ENCODE measurements at places on chromosomes 6 and 20.
A peak's percentile ranks its signal among the peaks of the same experiment; 100 is the strongest.

GRCh38 chr6:162154930-162155329 is 572.6 kb downstream of the PRKN start:
- no peak for DNase-seq

DNA sequence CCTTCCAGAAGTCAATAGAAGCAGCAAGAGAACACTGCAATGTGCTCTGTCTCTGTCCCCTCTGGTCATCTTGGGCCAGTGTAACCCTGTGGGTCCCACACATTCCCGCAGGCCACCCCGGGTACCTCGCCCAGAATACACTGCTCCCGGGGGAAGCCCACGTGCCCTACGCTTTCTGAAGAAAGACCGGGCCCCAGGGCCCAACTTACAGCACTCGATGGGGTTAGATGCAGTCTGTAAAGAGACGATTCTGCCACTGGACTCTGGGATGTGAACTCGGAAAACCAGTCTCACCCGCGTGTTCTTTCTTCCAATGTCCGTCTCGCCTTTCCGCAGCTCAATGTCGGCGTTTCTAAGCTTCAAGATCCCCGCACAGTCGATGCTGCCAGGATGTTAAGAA is 68.7 kb downstream of the NFATC2 start:
- no peak for DNase-seq

DNA sequence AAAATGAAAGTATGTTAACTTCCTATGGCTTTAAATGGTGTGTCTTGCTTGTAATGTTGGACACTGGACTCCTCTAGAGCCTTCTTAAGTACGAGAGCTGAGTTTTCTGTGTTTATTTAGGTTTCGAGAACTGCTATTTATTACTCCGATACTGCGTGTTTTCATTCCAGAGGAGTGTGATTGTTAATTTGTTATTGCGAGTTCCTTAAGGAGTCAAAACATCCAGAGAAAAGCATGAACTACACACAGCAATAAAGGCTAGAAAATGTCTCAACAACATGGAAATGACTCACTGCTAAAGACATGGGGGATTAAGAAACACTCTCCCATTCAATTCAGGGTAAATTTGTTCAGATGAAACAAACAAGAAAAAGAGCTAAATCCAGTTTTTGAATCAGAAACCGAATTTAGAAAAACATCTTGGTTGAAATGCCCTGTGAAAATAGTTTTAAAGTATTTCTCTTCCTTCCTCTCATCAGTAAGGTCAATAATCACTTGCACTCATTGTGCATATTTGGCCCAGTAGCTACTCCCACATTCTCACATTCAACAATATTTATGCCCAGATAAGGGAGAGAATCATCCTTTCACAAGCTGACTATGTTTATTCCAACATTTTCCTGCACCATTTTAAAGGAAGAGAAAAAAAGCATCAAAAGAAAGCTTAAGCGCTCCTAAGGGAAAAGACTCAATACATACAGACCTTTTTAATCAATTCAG is 36.0 kb downstream of the ATXN1 start:
- no peak for DNase-seq

DNA sequence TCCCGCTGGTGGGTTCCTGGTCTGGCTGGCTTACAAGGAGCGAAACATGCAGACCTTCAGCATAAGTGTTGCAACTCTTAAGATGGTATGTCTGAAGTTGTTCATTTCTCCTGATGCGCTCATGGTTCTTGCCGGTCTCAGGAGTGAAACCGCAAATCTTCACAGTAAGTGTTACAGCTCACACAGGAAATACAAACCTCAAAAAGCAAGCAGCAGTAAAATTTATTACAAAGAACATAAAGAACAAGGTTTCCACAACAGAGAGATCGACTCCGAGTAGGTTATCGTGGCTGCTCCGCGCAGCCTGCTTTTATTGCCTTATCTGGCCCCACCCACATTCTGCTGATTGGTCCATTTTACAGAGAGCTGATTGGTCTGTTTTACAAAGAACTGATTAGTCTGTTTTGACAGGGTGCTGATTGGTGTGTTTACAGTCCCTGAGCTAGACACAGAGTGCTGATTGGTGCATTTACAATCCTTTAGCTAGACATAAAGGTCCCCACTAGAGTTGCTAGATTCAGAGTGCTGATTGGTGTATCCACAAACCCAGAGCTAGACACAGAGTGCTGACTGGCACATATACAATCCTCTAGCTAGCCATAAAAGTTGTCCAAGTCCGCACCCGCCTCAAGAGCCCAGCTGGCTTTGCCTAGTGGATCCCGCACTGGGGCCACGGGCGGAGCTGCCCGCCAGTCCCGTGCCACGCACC is 39.2 kb downstream of the TRIM27 start:
- DNase-seq, result peak; percentile 77

DNA sequence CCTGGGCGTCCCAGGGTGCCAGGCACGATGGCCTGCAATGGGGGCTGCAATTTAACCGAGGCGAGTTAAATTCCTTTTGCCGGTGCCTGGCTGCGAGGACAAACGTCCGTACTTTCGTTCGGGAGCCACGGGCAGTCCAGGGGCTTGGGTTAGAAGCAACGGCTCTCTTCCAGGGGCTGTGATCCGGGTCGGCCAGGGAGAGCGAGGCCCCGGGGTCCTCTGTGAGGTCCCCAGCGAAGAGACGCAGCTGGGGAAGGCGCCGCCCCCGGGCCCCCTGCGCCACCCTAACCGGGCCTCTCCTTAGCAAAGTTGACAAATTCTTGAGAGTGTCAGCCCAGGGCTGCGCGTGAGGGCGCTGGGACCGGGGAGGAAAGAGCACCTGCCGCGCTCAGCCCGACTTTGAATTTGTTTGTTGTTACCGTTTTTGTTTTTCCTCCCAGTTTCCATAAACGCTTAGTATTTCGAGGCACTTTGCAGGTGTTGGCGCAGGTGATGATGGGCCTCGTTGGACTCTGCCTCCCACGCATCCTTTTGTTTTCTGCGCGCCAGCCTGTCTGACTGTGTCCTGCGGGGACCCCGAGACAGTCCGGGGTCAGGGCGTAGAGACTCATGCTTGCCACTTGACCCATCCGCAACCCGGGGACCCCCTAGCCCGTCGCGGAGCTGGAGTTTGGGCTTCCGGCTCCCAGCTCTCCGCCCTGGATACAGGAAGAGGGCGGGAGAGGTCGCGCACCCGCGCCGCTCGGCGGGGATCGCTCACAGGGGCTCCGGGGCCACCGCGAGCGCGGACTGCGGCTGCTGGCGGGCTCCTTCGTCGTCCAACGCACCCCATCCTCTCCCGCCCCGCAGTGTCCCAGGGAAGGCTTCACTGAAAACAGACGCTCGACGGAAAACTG is 5.8 kb downstream of the OLIG3 start:
- no peak for DNase-seq

DNA sequence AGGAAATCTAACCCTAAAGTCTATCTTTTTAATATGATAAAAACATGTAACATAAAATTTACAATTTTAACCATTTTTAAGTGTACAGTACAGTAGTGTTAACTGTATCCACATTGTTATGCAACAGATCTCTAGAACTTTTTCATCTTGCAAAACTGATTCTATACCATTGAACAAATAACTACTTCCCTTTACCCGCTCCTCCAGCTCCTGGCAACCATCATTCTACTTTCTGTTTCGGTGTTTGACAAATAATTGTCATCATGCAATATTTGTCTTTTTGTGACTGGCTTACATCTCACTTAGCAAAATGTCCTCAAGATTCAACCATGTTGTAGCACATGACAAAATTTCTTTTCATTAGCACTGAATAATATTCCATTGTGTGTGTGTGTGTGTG is 203.2 kb downstream of the SIM1 start:
- no peak for DNase-seq

DNA sequence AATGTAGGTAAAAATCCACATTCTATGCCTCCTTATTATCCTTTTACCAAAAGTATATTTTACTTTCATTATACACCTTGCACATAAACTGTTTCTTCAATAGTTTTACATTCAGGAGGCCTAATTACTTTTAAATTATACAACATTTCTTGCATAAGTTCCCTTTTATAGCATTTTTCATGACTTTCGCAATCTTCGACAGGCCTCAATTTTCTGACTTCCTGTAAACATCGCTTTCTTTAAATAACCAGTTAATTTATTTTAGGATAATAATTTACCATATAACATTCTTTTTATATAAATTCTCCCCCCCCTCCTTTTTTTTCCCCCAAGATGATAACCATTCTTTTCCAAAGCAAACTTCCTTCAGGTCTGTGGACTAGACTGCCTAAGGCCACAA is 9.2 kb downstream of the SLC35A1 start:
- no peak for DNase-seq

DNA sequence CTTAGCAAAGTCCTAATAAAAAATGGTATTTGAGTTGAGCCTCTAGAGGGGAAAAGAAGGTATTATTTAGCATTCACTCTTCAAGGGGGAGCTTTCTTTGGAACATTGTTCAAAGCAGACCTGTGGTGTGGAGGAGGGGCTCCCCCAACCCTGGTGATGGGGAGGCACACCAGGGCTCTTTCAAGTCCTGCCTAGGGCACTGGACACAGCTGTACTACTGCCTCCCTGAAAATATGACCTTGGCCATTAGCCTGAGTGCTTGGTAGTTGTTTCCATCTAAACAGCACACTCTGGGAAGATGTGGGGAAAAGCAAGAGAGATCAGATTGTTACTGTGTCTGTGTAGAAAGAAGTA is 215.1 kb upstream of the CNR1 start:
- no peak for DNase-seq

DNA sequence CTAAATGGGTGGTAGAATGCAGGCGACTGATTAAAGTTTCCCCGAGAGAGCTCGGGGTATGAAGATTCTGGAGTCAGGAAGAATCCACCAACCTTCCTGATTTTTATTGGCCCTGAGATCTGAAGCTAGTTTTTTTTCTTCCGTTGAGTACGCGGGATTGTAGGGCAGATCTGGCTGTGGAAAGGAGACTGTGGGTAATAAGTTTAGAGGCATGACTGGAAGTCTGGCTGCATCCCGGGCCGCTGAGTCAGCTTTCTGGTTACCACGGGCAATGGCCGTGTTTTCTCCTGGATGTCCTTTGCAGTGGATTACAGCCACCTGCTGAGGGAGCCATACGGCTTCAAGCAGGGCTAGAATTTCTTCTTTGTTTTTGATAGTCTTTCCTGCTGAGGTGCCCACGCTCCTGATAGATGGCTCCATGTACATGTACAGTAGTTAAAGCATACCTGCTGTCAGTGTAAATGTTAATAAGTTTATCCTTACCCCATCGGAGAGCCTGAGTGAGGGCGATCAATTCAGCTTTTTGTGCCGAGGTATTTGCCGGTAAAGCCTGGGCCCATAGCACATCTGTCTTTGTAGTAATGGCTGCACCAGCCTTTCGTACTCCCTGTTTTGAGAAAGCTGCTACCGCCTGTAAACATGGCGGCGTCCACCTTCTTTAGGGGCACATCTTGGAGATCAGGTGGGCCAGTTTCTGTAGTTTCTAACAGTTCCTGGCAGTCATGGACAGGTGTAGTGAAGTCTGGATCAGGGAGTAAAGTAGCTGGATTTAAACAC is 154.0 kb downstream of the TRIM27 start:
- no peak for DNase-seq

- DNase-seq, result no peak
Observed at GRCh38 chr6:15614277-15614676, 48.6 kb downstream of the DTNBP1 start.

- DNase-seq, result no peak
Observed at GRCh38 chr6:123879749-123880148, 76.1 kb downstream of the NKAIN2 start.

GRCh38 chr6:139886396-139886795 is 511.9 kb upstream of the CITED2 start:
- no peak for DNase-seq

GRCh38 chr20:11186301-11187008 is 512.7 kb upstream of the JAG1 start:
- no peak for DNase-seq

DNA sequence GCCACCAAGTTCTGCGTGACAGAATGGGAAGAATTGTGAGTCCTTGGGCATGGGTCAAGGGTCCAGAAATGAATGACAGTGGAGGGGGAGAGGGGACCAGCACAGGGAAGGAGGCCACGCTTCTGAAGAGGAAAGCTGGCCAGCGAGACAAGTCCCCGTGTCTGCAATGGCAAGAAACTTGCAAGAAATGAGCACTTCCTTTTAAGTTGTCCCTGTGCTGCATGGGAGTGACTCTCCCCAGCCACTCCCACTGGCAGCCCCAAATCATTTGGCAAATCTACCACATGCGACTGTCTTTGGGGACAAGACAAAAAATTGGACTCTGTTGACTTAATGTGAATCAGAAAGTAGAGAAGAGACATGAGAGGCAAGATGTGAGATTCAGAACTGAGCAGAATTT is 242.2 kb upstream of the RREB1 start:
- DNase-seq, result no peak

- no peak for DNase-seq
Observed at GRCh38 chr20:62481425-62482145, 5.8 kb upstream of the GATA5 start.

DNA sequence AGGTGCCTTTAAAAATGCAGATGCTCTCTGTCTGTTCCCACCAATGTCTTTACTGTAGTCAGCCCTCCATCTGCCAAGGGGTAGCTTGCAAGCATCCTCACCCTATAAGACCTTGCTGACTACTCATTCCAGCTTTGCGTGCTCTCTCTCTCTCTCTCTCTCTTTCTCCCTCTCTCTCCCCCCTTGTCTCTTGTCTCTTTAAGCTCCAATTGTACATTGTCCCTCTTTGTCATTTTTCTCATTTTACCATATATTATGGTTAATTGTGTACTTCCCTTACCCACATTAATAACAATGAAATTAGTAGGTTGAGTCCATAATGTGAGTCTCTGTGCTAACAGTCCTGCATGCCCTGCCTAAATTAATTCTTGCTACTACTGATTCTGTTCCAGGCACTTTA is 350.2 kb upstream of the CDH4 start:
- no peak for DNase-seq

DNA sequence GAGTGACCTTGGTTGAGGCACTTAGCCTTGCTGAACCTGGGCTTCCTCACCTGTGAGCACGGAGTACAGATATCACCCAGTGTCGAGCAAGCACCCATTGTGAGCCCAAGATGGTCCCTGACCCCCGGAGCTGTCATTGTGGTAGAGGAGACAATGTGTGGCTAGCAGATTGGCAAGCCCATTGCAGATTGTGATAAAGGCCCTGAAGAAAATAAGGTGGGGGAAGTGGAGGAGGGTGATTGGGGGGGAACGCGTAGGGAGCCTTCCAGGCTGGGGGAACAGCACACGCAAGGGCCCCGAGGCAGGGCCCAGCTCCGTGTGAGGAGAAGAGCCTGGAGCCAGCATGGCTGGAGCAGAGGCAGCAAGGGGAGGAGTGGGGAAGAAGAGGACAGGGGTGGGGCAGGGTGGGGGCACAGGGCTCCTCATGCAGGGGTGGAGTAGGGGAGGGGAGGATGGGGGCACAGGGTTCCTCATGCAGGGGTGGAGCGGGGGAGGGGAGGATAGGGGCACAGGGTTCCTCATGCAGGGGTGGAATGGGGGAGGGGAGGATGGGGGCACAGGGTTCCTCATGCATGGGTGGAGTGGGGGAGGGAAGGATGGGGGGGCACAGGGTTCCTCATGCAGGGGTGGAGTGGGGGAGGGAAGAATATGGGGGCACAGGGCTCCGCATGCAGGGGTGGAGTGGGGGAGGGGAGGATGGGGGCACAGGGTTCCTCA is 7.0 kb downstream of the CEBPB start:
- no peak for DNase-seq

DNA sequence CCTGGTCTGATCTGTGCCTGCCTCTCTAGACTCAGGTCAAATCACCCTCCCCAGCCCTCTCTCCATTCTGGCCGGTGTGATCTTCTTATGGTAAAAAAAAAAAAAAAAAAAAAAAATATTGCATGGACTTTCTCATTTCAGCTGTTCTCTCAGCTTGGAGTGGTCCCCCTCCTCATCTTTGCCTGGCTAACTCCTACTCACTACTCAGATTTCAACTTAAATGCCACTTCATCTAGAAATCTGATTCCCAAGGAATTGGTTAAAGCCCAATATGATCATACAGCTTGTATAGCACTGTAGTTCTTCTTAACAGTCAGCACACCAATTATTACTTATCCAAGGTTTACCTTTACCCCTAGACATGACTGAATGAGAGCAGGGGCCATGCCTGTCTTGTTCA is 105.9 kb upstream of the CARMIL1 start:
- DNase-seq, result no peak

Measured in activated T-helper 1 cell treated with anti-CD3 and anti-CD28 coated beads, Interleukin-12 subunit alpha, Interleukin-12 subunit beta, Interleukin-2, Interleukin-4 antibody, amounts not matched to agents 30 ng/mL and 10 ng/mL and 1 ng/mL, durations not matched to agents 14 hours and 24 hours and 36 hours (primary cell).